Thoracic aorta (tissue), 2 donors: ENCODE measurements at places on chromosomes 1 and 21. TPM values are rescaled to one million over a fixed set of nuclear protein-coding genes. Genes with fewer than 3 reads are reported as not detected.

Gene CRB1
- total RNA-seq, result not detected

Gene SMPDL3B
- total RNA-seq, result not detected

Gene MYOC
- 37.2 TPM for total RNA-seq

Gene VHLL
- total RNA-seq, result not detected

Gene ANKRD65
- not detected for total RNA-seq

Gene KRTAP22-2
- total RNA-seq, result not detected

Gene IRF6
- total RNA-seq, result 3.9 TPM

Gene TMEM240
- total RNA-seq, result 11.1 TPM

Gene TCHHL1
- not detected for total RNA-seq

Gene CD244
- 2.2 TPM for total RNA-seq

Gene TNFSF4
- 5.4 TPM for total RNA-seq

Gene FCAMR
- total RNA-seq, result not detected

Gene FBLIM1
- 997 TPM for total RNA-seq

Gene RGS4
- 52.0 TPM for total RNA-seq

Gene RPS27
- total RNA-seq, result 1,416 TPM

Gene NT5C1A
- total RNA-seq, result not detected

Gene GBP6
- total RNA-seq, result 0.27 TPM

Gene HSPB7
- total RNA-seq, result 223 TPM

Gene EPHX1
- 77.6 TPM for total RNA-seq

Gene GPR37L1
- total RNA-seq, result not detected

Gene CD48
- total RNA-seq, result 9.9 TPM

Gene CD160
- 0.28 TPM for total RNA-seq

Gene VAV3
- 6.9 TPM for total RNA-seq

Gene TFF2
- total RNA-seq, result not detected

Gene BCL10
- 13.8 TPM for total RNA-seq

Gene FAM78B
- 0.56 TPM for total RNA-seq

Gene C2CD4D
- total RNA-seq, result not detected
